ENCODE measurements at places on chromosomes 6 and 20.

- DNase-seq: no peak
- no peak overlapping the region for H3K27ac ChIP-seq
- H3K36me3 ChIP-seq: no peaks in the 10 kb centered on the region
- H3K4me3 ChIP-seq: no peak overlapping the region
- H3K4me1 ChIP-seq: peaks cover 29% of the 10 kb centered on the region
These were observed 47.5 kb downstream of the RALGAPA2 start for GRCh38 chr20:20664795-20665589.

GRCh38 chr6:137824896-137825295, 42.2 kb upstream of the TNFAIP3 start:
- peak overlapping the region; percentile 70 for H3K4me3 ChIP-seq
- no peaks in the 10 kb centered on the region for H3K36me3 ChIP-seq
- H3K27ac ChIP-seq: peak overlapping the region; percentile 68

- peaks cover 51% of the 10 kb centered on the region for H3K4me1 ChIP-seq
- peak overlapping the region; percentile 85 for H3K27ac ChIP-seq
- H3K36me3 ChIP-seq: peaks cover 39% of the 10 kb centered on the region
- no peak for DNase-seq
- H3K4me3 ChIP-seq: peak overlapping the region; percentile 44
- H3K27me3 ChIP-seq: no peaks in the 10 kb centered on the region
These were observed 13.5 kb downstream of the PTPN1 start for GRCh38 chr20:50523552-50524167.

DNA sequence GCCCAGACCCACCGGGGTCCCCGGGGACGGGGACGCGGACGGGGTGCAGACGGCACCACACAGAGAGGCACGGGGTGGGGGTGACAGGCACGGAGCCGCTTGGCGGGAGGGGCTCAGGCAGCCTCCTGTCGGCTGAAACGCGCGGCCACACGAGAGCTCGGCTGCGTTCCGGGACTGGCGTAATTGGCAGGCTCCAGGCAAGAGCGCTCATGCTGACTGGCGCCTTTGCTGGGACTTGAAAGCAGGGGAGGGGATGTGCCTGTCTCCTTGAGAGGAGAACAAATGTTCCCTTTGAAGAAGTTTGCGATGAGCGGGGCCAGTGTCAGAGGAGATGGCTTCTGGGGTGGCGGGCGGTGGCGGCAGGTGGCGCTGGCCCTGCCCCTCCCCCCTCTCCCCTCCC, 25.8 kb downstream of the BHLHE23 start:
- no peak overlapping the region for H3K27ac ChIP-seq
- peak overlapping the region; percentile 19 for H3K4me3 ChIP-seq
- H3K36me3 ChIP-seq: no peaks in the 10 kb centered on the region
- H3K4me1 ChIP-seq: peaks cover 48% of the 10 kb centered on the region

DNA sequence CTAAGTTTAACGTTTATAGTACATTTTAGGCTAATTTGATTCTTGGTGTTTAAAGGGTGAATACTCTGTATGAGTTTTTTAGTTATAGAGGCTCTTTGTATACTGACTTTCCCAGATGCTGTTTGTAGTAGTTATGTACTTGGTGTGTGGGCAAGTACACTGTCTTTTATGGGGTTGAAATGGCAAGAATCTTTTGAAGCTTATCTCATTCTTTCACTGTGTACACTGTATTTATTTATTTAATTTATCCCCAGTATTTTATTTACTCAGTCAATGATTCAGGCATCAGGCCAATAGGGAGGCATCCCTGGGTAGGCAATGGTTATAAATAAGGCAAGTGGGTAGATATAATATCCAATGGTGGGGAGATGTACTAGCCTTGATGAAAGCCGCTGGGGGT, 277.0 kb upstream of the PTCHD4 start:
- H3K27me3 ChIP-seq: no peaks in the 10 kb centered on the region
- no peaks in the 10 kb centered on the region for H3K36me3 ChIP-seq
- no peaks in the 10 kb centered on the region for H3K4me1 ChIP-seq
- DNase-seq: no peak
- H3K4me3 ChIP-seq: no peak overlapping the region

GRCh38 chr6:50049829-50050228, at the start of gene DEFB112:
DEFB112 (minus strand) TSS chr6:50049929; CDS start chr6:50049869, 60 bp downstream.
- no peak within 1 kb of the TSS for H3K4me3 ChIP-seq
- H3K4me1 ChIP-seq: no peaks in the 10 kb centered on the region
- H3K27ac ChIP-seq: no peak within 1 kb of the TSS
- no peak for DNase-seq
- H3K27me3 ChIP-seq: no peaks in the 10 kb centered on the region
- no peaks in the 10 kb centered on the region for H3K36me3 ChIP-seq
